ENCODE measurements at places on chromosomes 11 and 22.

DNA sequence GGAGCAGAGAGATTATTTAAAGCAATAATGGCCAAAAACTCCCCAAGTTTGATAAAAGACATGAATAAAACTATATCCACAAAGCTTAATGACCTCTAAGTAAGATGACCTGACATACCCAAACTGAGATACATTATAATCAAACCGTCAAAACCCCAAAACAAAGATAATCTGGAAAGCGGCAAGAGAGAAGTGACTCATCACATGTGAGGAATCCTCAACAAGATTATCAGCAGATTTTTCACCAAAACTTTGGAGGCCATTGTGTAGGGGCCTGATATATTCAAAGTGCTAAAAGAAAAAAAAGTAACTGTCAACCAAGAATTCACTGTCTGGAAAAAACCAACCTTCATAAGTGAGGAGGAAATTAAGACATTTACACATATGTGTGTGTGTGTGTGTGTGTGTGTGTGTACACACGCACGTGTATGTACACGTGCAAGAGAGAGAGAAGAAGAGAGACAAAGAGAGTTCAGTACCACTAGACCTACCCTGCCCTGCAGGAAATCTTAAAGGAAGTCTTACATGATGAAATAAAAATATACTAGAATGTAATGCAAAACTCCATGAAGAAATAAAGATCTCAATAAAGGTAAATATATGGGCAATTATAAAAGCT is 752.4 kb downstream of the NELL1 start:
- DNase-seq = no peak

DNA sequence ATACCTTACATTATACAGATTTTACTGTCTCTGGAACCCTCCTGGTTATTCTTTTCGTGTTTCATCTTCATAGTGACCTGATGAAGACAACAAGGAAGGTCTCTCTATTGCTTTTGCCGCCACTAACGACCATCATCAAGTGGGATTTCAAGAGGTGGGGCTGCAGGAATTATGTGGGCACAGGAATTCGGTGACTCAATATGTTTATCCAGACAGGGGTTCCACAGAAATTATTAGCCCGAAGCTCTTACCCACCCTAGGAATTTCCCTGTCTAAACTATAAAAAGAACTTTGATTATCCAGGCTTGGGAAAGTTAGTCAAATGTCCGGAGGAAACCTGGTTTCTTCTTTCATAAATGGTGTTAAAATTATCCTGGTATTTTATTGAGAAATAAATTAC is 566.8 kb upstream of the TENM4 start:
- DNase-seq = no peak

DNA sequence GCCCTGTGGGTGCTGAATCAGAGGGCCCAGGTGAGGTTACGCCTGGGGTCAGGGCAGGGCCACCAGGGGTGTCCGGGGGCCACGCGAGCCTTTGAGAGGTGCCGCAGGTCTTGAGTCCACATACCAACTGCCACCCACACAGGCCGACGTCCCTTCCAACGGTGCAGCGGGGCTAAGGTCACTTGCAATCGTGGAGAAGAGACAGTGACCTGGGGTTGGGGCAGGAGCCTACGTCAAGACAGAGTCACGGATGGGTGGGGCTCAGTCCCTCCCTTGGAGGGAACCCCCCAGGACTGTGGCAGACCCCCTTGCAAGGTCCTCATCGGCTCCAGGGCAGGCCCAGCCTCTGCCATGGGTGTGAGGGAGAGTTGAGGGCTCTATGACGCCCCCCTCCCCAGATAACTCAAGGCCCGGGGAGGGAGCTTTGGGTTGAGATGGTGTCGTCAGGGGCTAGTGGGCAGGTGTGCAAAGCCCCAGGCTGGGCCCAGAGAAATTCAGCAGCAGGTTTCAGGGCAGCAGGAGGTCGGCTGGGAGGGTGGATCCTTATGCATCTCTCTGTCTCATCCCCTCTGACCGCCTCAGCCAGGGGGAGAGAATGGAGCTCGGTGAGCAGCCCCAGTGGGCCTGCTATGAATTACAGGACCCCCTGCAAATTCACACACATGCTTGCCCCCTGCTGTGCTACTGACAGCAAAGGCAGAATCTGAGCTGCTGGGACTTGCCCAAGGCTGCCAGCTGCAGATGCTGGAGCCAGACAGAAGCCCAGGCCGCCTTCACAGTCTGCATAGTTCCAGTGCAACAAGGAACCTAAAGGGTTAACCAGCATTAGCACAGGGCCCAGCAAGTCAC is 60.0 kb downstream of the MYEOV start:
- DNase-seq = no peak

- DNase-seq = no peak
Observed at GRCh38 chr22:47055921-47056320, 293.5 kb downstream of the TBC1D22A start.

DNA sequence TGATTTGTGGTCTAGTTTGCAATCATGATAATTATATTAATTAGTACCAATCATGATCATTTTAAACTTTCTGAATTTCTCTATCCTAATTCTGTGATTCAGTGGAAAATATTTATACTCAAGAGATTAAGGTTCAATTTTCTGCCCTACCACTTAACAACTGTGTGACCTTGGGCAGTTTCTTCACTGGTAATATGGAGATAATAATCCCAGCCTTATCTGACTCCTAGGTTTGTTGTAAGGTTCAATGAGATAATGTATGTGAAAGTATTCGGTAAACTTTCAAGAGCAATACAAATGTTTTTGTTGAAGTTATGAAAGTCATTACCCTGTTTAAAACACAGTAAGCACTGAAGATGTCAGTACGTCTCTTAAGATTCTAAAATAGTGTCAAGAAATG is 36.3 kb downstream of the CSTPP1 start:
- no peak for DNase-seq

DNA sequence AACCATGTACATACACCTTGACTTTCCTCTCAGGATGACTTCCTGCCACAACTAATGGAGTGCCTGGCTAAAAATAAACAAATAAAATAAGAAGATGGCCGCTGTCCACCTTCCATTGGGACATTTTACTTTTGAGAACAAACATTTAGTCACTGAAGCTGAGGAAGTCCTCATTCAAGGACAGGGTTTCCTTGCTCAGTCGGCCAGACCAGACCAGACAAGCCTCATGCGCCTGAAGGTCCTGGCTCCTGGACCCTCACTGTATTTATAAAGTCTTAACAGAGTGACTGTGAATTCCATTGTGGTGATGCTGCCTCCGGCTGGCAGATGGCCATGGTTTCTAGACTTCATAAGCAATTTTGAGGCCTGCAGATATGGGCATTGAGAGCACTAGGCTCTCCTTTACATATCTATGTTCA is 114.5 kb downstream of the MAML2 start:
- no peak for DNase-seq

DNA sequence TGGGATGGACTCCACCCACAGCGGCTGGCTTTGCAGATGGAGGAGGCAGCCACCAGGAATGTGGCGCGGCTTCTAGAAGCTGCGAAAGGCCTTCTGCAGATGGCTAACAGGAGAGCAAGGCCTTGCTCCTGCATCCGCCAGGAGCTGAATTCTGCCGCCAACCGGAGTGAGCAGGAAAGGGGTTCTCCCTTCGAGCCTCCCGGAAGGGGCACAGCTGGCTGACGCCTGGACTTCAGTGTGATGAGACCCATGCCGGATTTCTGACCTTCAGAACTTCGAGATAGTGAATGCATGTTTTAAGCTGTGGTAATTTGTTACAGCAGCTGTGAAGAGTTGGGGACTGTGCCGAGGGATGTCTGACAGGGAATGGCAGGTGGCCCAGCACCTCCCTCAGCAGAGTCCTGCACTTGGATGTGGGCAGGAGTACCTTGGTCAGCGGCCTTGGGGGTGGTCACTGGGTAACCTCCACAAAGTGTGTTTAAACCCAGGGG is 7.7 kb downstream of the TBC1D22A start:
- no peak for DNase-seq

GRCh38 chr11:94501522-94501921 is 7.7 kb downstream of the ANKRD49 start:
- DNase-seq = no peak

GRCh38 chr22:43857367-43857766 is 4.9 kb downstream of the SULT4A1 start:
- DNase-seq = no peak

DNA sequence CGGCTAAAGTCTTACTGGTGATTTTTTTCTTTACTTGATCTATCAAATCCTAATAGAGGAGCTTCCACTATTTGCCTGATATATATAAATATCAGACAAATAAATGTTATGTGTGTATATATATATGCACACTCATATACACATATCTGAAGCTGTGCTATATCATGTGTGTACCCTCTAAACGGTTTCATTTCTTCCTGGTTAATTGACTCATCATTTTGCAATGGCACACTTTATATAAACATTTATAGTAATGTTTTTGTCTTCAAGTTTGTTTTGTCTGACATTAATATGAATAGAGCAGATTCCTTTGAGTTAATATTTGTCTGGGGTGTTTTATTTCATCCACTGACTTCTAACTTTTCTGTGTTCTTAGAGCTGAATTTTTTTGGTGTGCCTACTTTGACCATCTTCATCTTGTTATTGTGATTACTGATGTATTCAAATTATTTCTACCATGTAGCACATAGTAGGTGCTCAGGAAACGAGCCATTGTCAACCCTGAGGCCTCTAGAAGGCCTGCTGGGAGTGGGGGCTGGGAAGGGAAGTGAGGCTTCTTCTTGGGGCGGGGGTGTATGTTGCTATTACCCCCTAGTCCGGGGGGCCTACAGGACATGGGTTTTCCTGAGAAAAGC is 82.6 kb downstream of the LRRC32 start:
- DNase-seq = no peak

- no peak for DNase-seq
Observed at GRCh38 chr11:59204746-59205145, 8.0 kb downstream of the MPEG1 start.

- DNase-seq = no peak
Observed at GRCh38 chr22:45239681-45240051, 1.0 kb downstream of the KIAA0930 start.

- no peak for DNase-seq
Observed at GRCh38 chr11:88293931-88294330, 43.6 kb downstream of the CTSC start.

DNA sequence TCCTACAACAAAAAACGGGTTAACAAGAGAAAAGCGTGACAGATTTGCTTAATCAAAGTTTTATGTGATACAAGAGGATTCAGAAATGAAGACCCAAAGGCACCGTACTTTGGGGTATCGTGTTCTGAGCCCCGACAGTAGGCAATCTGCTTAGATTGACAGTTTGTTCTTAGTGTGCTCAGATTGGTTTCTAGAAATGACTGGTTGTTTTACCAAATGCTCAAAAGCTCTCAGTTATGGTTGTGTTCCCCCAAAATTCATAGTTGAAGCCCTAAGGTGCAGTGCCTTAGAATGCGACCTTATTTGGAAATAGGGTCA is 102.7 kb downstream of the RASSF10 start:
- no peak for DNase-seq

DNA sequence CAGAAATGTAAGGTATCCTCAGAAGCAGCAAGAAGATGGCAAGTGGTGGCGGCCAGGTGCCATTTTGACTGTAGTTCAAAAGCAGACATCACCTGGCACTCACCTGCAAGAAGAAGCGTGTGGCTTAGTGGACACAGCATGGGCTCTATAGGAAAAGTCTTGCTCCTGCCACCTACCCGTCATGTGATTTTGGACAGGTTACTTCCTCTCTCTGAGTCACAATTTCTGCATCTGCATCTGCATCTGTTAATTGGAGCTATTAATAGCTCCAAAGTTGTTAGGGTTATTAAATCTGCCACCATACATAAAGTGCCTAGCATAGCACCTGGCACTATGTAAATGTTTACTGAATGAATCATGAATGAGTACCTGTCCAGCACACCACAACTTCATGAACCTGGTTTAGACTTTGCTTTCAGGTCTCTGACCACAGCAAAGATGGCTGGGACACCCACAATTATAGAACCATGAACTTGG is 16.8 kb downstream of the RAB30 start:
- DNase-seq = no peak
